ENCODE measurements at places on chromosomes 1 and 21.

DNA sequence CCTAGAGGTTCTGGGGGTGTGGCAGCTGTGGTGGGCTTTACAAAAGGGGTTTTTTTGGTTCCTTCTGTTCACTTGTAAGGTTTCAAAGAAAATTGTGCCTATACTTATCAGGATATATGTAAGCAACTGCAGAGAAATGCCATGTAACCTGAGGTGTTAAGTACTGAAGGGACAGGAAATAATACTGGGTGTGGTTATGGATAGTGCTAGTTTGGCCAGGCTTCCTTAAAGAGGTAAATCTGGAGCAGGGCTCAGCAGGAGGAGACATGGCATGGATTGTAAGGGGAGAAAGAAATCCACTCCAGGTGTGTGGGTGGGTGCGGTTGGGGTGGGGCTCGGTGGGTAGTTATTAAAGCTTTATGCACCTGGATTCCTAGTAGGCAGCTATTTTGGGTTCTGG lies 28.3 kb downstream of the KIRREL1 start:
- DNase-seq: no peak

DNA sequence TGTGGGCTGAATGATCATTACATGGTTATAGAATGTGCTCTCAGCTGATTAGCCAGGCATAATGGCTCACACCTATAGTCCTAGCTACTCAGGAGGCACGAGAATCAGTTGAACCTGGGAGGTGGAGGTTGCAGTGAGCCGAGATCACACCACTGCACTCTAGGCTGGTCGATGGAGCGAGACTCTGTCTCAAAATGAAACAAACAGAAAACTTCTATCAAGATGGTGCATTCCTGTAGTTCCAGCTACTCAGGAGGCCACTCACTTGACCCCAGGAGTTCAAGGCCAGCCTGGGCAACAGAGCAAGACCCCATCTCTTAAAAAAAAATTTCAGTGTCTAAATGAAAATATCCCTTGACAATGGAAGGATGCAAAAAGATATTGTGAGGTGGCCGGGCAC lies 10.9 kb downstream of the TIMM17A start:
- no peak for DNase-seq

DNA sequence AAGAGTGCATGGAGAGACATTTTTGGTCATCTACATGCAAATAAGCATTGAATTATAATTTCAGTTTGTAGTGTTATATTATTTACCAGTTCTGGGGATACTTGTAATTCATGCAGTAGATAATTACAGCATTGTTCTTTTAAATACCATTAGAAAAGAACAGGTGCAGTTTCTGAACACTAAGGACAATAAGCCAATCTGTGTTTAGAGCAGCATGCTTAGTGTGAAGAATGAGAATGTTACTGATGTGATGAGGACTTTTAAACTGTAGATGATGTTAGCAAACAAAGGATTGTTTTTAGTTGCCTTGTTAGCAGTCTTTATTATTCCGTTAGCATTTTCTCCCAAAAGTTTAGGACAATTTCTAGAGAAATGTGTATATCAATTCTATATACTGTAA lies 348.3 kb downstream of the BRINP3 start:
- DNase-seq: no peak

DNA sequence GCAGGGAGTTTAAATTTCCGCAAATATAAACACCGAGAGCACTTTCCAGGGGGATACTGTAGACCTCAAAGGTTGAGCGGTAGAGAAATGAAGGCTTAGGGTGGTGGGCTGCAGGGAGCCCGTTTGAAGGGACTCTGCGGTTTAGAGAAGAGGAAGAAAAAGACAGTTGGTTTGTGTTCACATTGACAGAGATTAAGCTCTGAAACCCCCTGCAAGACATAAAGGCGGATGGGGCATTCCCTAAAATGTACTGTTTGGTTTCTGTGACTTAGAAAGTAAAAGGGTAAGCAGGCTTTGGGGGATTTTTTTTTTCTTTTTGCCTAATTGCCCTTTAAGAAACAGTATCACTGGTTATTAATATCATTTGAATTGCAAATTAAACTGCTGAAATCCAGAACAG lies 1.3 kb downstream of the KAZN start:
- DNase-seq: no peak

Data from Ammon's horn (tissue), 1 donor.